ENCODE measurements at places on chromosomes 11 and 22. TPM values are rescaled to one million over a fixed set of nuclear protein-coding genes. Genes with fewer than 3 reads are reported as not detected.

GRCh38 chr11:128318856-128319474, 268.4 kb downstream of the ETS1 start:
- DNase-seq = no peak

The OR6A2 gene
- 0.08 TPM for total RNA-seq

GRCh38 chr11:123233280-123233974, 38.4 kb upstream of the CLMP start:
- no peak for DNase-seq

The PHETA2 gene
- total RNA-seq = 12.9 TPM

- DNase-seq = no peak
Measured at GRCh38 chr22:19916941-19917340, 24.6 kb upstream of the COMT start.

GRCh38 chr11:118912742-118913410, 12.8 kb downstream of the BCL9L start:
- no peak for DNase-seq

GRCh38 chr11:116042146-116042545, 537.9 kb upstream of the CADM1 start:
- DNase-seq = no peak

The NLRP6 gene
- 0.92 TPM for total RNA-seq

The CCDC87 gene
- total RNA-seq = 0.46 TPM

DNA sequence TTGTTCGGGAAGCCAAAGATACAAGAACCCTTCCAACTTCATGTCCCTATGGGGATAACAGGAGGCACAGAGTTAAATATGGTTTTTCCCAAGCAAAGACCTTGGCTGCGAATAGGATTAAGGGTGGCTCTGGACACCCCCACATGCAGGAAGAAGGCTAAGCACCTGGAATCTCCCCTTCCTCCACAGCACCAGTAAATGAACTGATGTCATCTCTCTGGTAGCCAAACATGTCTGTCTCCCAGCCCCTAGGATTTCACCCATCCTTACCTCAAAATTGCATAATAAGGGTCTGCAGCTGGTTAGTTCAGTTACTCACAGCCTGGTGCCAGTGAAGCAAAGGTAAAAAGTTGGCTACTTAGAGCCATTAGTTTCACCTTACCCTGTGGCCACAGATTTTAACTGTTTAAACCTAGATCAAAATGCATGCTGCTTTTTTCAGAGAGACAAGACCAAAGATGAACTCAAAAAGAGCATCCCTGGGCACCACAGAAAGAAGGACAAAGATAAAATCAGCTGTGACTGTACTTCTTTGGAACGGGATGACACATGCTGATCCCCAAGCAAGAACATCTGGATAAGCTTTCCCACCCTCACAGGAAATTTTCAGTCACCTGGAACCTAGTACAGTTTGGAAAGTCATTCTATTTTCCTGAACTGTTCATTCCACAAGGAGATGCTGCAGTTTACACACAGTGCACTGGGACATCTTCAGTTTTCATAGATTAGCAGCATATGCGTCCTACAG, 77.2 kb upstream of the AKIP1 start:
- no peak for DNase-seq

The SHANK3 gene
- 4.8 TPM for total RNA-seq

DNA sequence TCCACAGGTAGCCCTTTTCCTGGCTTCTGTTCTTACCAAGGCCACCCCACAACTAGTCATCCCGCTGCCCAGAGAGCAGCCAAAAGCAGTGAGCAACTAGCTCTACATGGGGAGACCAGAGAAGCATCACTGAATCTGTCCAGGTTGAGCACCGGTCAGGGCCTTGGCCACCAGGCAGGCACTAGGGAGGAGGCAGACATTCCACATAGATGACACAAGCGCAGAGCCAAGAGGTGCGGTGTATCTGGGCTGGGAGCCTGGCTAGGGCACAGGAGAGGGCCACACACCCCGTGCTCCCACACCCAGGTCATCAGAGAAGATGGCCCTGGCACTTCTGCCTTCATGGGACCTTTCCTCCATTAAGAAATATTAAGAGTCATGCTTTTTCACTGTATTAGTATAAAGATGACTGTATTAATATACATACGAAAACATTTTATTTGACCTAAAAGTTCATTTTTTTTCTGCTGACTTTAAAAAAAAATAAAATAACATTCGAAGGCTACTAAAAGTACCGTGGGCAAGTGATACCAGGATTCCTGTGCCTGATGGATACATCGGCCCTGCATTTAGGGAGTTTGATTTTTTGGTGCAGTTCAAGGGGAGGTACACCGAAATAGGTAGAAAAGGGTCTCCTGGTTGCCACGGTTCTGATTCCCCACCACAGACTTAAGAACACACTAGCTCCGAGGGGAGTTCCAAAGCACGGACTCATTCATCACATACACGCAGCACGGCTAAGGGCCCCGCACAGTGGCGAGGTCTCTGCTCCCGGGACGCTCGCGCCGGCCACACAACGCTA, 1.2 kb downstream of the DGCR2 start:
- peak; percentile 69 for DNase-seq

DNA sequence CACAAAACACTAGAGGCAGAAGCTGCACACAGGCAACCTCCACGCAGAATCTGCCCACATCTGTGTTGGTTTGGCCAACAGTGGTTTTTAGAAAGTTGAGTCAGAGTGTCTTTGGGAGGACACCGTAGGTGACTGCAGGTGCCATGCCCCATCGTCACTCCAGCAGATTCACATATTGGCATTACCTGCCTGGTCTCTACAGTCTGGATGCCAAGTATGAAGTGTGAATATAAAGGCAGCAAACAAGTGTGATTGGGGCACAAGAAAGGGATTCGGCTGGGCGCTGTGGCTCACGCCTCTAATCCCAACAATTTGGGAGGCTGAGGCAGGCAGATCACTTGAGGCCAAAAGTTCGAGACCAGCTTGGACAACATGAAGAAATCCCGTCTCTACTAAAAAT, 11.0 kb upstream of the FXYD2 start:
- no peak for DNase-seq

DNA sequence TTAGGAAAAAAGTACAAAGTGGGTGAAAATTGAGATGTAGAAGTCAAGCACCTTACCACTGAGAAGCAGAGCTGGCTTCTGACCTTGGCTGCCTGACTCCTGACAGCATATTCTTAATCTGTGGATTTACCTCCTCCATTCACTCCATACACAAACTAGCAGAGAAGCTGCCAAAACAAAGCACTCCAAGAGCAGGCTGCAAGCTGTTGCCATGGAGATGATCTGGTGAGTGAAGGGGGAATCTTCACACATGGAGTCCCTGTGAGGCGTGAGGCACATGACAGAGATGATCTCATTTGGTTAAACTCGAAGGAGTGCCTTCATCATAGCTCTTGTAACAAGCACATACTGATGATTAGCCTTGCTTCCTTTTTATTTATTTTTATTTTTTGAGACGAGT, 16.1 kb downstream of the COMMD9 start:
- DNase-seq = no peak

DNA sequence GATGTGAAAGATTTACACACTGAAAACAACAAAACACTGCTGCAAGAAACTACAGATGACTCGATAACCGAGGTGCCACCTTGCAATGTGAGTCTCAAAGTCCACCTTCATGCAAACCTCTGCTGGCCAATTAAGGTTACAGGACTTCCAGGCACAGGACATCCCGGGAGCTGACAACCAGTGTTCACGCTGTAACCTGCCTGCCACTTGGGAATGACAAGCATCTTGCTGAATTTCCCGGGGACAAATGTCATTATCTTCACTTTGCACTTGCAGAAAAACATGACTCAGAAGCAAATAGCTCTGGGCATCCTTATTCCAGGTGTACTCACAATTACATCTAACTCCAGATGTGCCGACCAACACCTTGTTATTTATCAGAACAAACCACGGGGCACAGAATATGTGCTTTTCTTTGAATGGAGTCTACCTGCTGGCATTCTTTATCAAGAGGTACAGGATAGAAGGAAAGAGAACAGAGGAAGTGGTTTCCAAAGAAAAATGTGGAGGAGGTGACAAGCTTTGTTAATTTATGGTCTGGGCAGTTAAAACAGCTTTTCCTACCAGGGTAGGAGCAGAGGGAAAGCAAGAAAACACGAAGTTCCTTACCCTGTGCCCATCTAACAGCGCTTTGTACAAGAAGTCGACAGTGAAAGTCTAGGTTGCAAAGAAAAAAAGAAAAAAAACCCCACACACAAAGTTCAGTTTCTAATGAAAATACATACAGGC, 72.3 kb downstream of the SHANK2 start:
- peak; percentile 34 for DNase-seq

The ADM2 gene
- 8.9 TPM for total RNA-seq

GRCh38 chr11:63611395-63611747, 2.9 kb downstream of the PLAAT3 start:
- no peak for DNase-seq

DNA sequence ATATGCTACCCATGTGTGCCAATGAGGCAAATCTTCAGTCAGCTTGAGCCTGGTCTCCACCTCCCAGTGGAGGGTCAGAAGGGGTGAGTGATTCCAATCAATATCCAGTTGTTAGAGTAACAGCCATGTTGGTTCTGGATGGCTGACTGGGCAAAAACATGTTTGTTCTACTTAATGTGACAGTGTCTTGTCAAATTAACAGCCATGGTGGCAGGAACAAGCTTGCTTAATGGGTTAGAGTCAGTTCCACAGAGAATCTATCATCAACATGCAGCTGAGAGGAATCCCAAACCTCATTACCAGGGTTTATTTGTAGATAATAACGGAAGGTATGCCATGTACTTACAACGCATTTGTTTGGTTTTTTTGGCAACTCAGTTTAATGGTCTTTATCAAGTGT, 133.2 kb downstream of the SLC17A6 start:
- DNase-seq = no peak

- no peak for DNase-seq
Measured at GRCh38 chr22:45319324-45319685, 9.6 kb downstream of the FAM118A start.
